ENCODE measurements at places on chromosomes 16 and 17.

- no peak for DNase-seq
These were observed 19.4 kb downstream of the DRC7 start for GRCh38 chr16:57714047-57714446.

DNA sequence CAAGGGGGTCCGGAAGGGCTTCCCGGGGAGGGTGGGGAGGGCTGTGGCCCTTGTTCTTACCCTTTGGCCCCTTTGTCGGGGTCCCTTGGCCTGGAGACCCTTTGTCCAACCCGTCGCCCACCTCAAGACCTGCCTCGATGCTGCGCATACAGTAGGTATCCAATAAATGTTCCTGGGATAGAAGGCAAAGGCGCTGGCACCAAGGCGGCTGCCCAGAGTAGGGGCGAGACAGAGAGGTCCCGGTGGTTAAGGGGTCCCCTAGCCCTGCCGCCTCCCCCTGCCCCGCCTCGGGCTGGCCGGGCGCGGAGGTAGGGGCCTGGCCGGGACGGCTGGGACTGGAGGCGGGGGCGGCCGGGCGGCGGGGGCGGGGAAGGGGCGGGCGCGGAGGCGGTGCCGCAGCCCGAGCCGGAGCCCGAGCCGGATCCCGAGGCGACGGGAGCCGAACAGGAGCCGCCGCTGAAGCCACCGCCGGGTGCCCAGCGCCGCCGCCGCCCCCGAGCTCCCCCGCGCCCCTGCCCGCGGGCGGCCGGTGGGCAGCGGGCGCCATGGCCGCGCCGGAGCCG is at the start of gene NHERF2:
Gene NHERF2, plus strand, starts transcription at position 442 of the 563 bp plus-strand sequence. Its CDS starts 104 bp downstream, at position 546.
- no peak for DNase-seq

GRCh38 chr17:80132906-80133625 is 13.9 kb downstream of the EIF4A3 start:
- no peak for DNase-seq

GRCh38 chr17:13491916-13492736 is 109.6 kb downstream of the HS3ST3A1 start:
- no peak for DNase-seq

DNA sequence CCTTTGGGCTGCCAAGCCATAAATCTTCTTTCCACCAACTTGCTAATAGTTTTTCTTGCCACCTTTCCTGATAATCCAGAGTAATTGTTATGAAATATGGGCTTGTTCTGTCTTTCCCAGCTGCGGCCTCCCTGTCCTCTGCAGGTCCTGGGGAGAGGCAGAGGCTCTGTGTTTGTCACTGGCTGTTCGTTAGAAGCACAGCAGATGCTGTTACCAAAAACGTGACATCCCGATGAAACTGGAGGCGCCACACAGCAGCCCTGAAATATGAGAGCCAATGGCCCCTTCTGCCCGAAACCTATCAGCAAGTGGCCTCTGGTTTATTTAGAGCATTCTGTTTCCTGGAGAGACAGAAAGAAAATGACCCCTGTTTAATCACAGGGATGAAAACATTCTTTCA is 115.1 kb upstream of the ANKFN1 start:
- DNase-seq, result no peak

DNA sequence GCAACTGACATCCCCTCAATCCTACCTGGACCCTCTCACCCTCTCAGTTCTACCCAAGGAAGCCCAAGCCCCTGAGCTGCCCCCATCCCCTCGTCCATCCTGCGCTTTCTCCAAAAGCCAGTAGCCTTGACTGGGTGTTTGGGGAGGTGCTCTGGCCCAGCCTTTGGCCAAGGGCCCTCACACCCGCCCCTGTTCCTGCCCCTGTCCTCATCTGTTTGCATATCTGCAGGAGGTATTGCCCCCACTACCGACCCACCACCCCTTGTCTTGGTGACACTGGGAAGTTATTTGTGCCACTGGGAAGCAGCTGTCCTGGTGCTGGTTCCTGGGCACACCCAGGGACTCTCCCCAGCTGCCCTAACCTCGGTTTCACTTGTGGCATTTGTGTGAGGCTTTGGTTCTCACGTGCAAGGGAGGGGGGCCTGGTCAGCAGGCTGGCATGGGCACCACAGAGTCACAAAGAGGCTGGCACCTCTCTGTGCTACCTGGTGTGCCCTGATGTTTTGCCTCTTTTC is 75.3 kb downstream of the MRC2 start:
- no peak for DNase-seq

DNA sequence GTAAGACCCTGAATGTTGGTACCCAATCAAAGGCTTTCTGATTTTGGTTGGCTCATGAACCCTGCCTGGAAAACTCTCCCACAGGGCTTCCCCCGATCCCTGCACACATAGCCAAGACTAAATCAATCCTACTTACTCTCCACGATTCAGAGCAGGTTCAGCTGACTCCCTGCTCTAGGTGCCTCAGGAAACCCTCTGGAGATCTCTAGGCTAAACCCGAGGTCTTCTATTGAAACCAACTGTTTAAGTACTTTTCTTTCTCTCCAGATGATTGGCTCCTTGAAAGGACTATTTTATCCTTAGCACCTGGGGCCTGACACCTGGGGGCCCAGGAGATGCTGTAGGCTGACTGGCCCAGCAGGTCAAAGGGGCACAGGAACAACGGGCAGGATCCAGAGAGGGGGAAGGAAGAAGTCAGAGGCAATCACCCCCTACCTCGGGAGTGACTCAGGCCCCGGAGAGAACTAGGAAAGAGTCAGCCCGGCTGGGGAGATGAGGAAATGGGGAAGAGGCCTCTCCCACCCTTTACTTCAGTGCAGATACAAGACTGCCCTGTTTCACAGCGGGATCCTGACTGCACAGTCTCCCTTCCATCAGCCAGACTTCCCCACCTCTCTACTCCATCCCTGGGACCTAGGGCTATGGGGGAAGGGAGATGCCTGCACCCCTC is 2.0 kb downstream of the TBC1D10B start:
- no peak for DNase-seq

DNA sequence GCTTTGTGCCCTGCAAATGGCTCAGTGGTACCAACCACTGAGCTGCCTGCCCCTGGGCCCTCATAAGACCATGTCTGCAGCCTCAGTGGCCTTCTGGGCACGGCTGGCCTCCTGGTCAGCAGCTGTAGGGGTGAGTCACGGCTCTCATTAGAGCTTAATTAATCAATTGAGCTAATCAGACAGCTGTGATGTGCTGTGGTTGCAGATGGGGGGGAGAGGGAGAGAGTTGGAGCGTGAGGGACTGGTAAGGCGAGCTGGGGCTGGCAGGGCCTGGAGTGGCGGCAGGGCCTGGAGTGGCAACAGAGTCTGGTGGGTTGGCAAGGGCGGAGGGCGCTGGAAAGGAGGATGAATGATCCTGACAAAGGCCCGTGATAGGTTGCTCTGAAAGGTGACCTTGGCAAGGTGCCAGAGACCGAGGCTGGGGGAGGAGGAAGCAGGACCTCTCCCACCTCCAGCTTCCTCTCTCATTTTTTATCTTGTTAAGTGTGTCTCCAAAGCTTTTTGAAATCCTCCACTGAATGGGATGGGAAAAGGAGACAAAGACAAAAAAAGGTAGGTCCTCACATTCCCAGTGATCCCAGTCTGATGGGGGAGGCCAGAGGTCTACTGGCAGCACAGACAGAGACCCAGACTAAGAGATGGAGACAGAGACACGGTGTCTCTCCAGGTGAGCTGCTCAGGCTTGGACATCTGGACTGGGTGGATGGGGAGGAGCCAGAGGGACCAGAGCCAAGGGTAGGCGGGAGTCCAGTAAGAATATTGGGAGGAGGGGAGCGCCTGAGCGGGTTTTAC is 41.6 kb downstream of the DCAKD start:
- no peak for DNase-seq

GRCh38 chr16:84810518-84811273 is 9.1 kb upstream of the CRISPLD2 start:
- no peak for DNase-seq
